Tibial nerve (tissue), 4 donors: ENCODE measurements at places on chromosomes 7 and 10. TPM values are rescaled to one million over a fixed set of nuclear protein-coding genes. Genes with fewer than 3 reads are reported as not detected.

Gene GDF10
- 20.1 TPM for total RNA-seq

GRCh38 chr10:3123571-3124411 lies 48.8 kb downstream of the PITRM1 start:
- no peak for DNase-seq

GRCh38 chr10:72483471-72483870 lies 128.8 kb upstream of the DNAJB12 start:
- DNase-seq: no peak

- no peak for DNase-seq
Observed at GRCh38 chr7:22108151-22108845, 162.6 kb upstream of the CDCA7L start.

Gene FAM171A1
- total RNA-seq: 15.3 TPM

DNA sequence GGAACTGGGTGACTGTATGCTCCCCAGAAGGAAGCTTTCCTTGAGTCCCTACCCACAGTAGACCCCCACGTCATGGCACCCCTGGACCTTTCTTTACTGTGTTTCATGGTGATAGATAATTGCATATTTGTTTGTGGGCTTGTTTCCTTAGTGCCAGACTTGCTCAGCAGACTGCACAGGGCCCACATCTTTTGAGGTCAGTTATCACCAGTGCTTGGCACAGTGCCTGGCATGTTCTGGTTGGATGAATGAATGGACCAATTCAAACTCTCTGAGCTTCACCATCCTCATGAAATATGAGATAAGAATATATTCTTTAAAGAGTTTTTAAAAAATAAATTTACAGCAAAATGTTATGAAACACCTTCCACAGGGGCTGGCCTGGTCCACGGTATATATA lies 78.4 kb upstream of the EMX2 start:
- no peak for DNase-seq

Gene VAX1
- not detected for total RNA-seq

DNA sequence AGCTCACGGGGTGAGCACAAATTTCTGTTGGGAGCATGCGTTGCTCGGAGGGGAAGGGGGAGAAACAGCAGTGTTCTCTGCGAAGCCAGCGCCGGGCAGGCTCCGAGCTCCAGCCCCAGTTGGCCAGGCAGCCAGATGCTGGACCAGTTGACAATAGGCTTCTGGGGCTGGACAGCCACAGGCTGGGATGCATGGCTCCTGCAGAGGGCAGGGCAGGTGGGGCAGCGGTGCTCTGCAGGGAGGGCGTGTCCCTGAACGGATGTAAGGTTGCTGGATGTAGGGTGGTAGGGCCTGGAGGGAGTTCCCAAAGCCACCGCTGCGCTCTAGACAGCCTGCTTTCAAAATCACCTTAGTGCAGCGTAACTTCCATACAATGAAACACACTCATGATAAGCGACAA lies 574.9 kb downstream of the GLRX3 start:
- DNase-seq: no peak

Gene BPGM
- 24.6 TPM for total RNA-seq

DNA sequence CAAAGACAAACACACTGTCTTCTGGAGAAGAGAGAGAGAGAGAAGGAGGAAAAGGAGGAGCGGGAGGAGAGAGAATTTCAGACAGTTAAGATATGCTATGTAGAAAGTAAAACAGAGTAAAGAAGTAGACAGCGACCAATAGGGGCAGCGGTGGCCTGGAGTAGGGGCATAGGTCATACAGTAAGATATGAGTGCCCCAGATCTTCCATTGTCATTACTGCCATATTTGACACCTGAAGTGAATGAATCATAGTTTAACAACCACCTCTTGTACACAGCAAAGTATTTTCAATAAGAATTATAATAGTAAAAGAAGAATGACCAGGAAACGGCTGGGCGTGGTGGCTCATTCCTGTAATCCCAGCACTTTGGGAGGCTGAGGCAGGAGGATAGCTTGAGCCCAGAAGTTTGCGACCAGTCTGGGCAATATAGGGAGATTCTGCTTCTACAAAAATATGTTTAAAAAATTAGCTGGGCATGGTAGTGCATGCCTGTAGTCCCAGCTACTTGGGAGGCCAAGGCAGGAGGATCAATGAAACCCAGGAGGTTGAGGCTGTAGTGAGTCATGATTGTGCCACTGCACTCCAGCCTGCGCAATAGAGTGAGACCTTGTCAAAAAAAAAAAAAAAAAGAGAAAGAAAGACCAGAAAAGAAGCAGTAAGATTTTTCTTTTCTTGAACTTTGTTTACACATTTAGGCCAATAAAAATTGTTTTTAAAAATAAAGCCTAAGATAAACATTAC lies 77.0 kb upstream of the GPR158 start:
- no peak for DNase-seq

DNA sequence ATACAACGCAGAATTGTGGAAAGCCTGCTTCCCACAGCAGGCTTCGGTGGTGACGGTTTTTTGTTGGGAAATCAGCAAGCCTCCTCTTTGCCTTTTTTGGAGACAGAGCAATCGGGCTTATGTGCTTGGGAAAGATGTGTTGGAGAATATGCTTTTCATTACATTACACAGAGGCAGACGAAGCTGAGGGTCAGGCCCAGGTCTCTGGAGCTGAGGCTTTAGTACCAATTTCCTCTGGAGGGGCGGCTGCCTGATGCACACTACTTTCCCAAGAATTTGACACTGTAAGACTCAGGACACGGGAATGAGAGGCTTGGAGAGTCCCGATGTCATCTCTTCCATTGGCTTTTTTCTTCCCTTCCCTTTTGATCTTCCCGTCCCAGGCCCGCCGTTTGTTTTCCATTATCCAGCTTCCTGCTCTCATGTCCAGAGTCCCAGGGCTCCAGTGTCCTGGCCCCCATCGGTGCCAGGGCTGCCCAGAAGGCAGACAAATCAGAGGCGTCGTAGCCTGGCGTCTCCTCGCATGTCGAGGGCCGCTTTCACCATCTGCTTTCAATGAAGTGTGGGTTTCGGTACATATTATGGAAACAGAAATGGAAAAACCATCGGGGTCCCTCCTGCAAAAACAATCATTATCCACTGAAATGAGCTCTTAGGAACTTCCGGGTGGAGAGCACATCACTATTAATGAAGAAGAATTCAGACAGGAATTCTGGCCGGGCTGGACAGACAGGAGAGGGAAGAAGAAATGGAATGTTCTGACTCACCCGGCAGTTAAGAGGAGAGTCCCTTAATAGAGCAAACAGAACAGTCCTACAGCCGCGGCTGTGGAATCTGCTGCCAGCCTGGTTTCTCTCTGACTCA lies 123.0 kb upstream of the JCAD start:
- DNase-seq: no peak

GRCh38 chr10:43160921-43161255 lies 22.6 kb downstream of the CSGALNACT2 start:
- no peak for DNase-seq

GRCh38 chr10:110303681-110304080 lies 1.0 kb downstream of the SMNDC1 start:
- no peak for DNase-seq

GRCh38 chr10:24897326-24897926 lies 55.0 kb downstream of the PRTFDC1 start:
- no peak for DNase-seq

DNA sequence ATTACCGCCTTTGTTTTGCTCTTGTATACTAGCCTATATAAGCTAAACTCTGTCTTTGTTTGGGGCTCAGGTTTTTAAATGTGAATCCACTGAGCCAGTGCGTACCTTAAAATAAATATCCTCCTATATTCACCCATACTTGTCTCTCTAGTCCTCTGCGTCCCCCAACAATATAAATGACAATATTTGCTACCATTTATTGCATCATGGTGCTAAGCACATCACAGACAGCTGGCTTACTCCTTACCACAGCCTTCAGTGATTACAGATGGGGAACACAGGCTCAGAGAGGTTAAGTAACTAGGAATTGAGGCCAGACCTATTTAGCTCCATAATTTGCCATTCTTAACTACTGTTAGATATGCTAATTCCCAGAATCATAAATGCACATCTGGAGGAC lies 3.4 kb upstream of the ADCK2 start:
- DNase-seq: no peak

DNA sequence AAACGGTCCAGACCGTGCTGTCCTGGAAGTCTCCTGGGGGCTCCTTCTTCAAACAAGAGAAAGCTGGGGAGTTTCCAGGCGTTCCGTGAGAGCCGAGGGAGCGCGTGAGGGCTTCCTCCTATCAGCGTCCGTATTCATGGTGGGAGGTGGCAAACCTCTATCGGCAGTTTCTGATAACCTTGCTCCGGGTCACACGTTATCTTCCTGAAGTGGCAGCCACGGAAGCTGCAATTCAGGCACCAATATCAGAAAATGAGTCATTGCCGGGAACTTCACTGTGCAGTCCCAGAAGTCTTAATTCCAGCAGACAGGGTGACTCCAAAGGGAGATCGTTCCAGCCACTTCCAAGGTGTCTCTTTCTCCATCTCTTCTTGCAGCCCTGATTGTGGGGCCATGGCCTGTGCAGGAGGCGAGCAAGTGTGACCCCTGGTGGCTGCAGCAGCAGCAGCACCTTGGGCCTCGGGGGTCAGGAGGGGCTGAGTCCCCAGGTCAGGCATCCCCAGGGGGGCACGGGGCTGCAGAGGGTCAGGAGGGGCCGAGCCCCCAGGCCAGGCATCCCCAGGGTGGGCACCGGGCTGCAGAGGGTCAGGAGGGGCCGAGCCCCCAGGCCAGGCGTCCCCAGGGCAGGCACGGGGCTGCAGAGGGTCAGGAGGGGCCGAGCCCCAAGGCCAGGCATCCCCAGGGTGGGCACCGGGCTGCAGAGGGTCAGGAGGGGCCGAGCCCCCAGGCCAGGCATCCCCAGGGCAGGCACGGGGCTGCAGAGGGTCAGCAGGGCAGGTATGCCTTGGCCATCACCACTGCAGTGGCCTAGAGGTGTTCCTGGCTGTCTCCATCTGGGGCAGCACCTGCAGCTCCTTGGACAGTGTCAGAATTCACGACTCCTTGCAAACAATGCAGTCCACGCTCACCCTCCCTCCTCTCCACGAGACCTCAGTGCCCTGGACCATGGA lies 538.7 kb downstream of the DNAJB6 start:
- DNase-seq: no peak
